Hematopoietic multipotent progenitor cell treated with erythropoietin and hydrocortisone succinate and interleukin-3 and kit ligand, for 6 days (in vitro differentiated cells): ENCODE measurements at places on chromosomes 6 and 20.

DNA sequence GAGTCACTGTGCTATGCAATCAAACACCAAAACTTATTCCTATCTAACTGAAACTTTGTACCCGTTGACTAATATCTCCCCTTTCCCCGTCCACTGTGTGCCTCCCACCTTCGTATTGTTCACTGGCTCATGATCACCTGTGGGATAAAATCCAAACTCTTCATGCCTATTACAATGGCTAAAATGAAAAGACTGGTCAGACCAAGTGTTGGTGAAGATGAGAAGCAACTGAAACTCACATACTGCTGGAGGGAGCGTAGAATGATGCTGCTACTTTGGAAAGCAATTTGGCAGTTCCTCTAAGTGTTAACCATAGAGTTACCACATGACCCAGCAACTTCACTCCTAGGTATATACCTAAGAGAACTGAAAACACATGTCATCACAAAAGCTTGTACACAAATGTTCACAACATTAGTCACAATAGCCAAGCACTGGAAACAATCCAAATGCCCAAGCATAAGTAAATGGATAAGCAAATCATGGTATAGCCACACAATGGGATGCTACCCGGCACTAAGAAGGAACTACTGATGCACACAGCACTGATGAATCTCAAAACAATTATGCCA, 13.1 kb downstream of the RPS10 start:
- no peak for DNase-seq

GRCh38 chr20:38935285-38935684, 9.1 kb downstream of the FAM83D start:
- DNase-seq = no peak

GRCh38 chr6:39752835-39753724, 27.9 kb upstream of the KIF6 start:
- DNase-seq = no peak

GRCh38 chr6:105539911-105540310, 137.0 kb upstream of the PREP start:
- DNase-seq = no peak

DNA sequence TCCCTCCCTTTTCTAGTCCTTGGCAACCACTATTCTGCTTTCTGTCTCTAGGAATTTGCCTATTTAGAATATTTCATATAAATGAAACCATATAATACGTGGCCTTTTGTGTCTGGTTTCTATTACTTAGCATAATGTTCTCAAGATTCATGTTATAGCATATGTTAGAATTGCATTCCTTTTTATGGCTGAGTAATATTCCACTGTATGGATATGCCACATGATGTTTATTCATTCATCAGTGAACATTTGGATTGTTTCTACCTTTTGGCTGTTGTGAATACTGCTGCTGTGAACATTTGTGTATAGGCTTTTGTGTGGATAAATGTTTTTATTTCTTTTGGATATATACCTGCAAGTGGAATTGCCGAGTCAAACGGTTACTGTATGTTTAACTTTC, 7.1 kb downstream of the SLC9A8 start:
- no peak for DNase-seq

GRCh38 chr6:107870381-107870780, 46.3 kb upstream of the SCML4 start:
- no peak for DNase-seq

DNA sequence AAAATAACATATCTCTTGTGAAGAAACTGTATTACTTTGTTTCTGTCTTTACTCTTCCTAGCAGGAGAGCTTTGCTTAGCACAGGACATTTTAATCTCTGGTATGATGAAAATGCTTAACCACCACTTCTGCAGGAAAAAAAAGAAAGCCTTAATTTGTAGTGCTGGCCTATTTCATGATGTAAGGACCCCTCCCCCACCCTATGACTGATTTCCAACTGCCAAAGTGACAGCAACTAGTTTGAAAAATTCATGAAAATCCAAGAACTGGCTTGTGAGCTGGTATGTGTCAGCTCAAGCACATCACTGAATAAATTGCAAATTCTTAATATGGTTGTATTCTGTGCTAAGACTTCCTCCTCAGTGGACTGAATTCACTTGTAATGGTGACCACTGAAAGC, 125.3 kb downstream of the REV3L start:
- no peak for DNase-seq

- peak; percentile 29 for DNase-seq
Measured at GRCh38 chr6:121235386-121235785, 98.9 kb downstream of the TBC1D32 start.

- no peak for DNase-seq
Measured at GRCh38 chr6:157056275-157056674, 267.0 kb downstream of the TMEM242 start.

DNA sequence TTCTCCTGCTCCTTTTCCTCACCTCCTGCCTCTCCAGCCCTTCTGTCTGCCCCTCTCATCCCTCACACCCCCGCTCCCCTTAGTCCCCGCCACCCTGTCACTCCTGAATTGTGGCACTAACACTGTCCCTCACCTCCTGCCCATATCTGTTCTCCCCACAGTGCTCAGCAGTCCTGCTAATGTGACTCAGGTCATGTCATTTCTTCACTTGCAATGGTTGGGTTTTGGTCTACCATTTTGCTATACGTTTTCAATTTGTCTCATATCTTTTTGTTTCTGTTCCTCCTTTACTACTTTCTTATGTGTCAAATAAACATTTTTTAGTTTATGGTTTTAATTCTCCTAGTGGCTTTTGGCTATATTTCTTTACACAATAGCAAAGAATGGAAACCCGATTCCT, 1.3 kb upstream of the HLA-B start:
- no peak for DNase-seq

- no peak for DNase-seq
Measured at GRCh38 chr6:91654357-91654756, 1067.5 kb upstream of the MAP3K7 start.

GRCh38 chr6:99026135-99026534, 78.4 kb upstream of the FBXL4 start:
- peak; percentile 8 for DNase-seq

DNA sequence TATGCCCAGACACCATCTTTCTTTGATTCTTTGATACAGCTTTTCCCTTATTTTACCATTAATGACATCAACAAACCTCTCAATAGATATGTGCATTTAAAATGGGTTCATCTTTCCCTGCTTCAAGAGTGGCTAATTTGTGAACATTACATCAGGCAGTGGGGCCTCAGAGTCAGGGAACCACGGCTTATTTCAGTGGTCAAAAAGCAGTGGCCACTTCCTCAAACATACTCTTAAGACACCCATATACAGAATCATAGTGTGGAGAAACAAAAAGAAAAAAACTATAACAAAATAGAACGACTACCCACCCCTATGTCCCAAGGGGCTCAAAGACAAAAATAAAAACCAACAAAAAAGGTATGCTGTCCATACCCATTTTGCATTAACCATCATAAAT, 12.9 kb downstream of the SALL4 start:
- DNase-seq = no peak

- no peak for DNase-seq
Measured at GRCh38 chr20:54843865-54844264, 368.5 kb downstream of the DOK5 start.

DNA sequence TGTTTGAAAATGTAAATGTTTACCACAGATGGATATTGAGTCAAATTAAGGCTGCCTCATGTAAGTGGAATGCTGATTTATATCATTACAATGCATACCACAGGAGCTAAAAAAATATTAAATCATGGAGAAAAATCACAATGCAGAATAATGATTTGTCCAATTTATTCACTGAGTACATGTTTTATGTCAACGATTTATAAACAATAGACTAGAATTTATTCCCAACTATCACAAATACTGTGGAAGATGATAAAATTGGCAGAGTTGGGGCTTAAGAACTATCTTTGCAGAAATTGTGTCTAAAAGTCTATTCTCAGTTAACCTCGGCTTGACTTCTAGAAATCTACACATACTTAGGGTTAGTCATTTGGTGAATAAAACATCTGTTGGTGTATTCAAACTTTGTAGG, 472.1 kb upstream of the MARCKS start:
- no peak for DNase-seq

DNA sequence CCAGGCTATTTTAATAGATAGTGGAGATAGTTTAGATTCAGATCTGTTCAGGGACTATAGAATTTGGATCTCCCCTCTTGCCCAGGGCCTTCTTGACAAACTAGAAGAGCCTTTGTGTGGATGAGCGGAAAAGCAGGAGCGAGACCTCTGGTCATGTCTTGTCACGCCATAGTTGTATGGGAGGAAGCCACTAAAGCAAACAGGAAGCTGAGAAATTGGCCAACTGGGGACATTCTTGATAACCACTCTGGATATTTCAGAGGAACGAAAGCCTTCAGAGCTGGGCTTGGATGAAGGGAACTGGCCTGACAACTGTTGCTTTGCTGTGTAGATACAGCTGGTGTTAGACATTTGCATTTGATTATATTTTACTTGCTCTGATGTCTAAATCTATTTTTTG, 54.1 kb upstream of the EXOC2 start:
- DNase-seq = no peak
